SHP77 treated with DMSO at 0.1 percent for 48 hours (cell line): ENCODE measurements at places on chromosomes 5 and 9.

DNA sequence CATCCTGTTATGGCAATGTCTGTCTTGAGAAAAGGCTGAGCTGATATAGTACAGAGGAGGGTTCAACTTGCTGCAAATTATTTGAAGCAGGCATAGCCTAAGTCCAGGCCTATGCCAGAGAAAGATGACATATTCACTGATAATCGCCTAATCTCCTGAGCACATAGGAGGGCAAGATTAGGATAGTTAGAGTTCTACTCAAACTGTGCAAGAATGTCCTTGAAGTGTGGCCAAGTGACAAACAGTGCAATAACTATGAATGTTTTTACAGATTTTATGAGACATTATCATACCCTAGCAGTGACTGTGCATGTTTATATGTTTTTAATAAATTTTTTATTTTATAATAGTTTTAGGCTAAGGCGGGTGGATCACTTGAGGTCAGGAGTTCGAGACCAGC is 96.2 kb downstream of the TSSK1B start:
- DNase-seq: no peak

DNA sequence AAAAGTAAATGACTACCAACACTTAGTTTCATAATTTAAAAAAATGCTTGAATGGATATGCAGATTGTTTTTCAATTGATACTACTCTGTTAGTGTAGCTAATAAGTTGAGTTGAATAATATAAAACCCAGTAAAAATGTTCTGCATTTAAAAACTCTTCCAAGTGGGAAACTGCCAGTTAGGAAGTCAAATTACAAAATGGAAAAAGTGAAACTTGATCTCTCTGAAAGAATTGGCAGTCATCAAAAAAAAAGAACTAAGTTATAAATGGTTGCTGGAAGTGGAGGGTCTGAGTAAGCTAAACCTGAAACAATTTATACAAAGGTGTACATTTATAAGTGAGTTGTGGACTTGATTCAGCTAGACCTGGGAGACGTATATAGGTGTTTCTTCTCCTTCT is 52.4 kb downstream of the VCAN start:
- no peak for DNase-seq

GRCh38 chr5:172680921-172681320 is 39.9 kb downstream of the NEURL1B start:
- no peak for DNase-seq

GRCh38 chr9:106961623-106962022 is 98.7 kb downstream of the ZNF462 start:
- no peak for DNase-seq

DNA sequence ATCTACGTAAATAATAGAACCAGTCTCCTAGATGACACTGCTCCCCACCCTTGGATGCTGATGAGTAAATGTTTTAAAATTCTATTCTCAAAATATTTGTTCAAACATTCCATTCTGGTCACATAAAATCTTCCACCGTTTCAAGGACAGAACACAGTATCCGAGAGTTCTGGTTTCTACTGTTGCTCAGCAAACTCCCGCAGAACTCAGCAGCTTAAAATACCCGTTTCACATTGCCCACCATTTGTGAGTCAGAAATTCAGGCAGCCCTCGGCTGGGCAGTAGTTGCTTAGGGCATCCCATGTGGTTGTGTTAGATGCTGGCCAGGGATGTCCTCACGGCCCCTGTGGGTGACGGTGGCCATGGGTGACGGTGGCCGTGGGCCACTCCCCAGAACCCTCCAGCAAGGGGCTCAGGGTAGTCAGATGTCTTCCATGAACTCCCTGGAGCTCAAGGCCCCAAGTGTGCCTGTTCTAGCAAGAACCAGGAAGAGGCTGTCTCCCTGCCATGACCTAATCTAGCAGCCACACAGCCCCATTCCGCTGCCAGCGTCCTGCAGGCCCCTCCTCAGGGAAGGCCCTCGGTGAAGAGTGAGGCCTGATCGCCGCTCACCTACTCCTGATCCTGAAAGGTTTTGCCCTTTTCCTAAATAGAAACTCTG is 17.4 kb downstream of the MGAT1 start:
- DNase-seq: no peak

- DNase-seq: no peak
Measured at GRCh38 chr9:32969270-32969669, 32.2 kb downstream of the APTX start.

GRCh38 chr9:33677961-33678360 is 117.4 kb upstream of the PRSS3 start:
- no peak for DNase-seq

- no peak for DNase-seq
Measured at GRCh38 chr9:136259517-136259813, 13.9 kb upstream of the QSOX2 start.

DNA sequence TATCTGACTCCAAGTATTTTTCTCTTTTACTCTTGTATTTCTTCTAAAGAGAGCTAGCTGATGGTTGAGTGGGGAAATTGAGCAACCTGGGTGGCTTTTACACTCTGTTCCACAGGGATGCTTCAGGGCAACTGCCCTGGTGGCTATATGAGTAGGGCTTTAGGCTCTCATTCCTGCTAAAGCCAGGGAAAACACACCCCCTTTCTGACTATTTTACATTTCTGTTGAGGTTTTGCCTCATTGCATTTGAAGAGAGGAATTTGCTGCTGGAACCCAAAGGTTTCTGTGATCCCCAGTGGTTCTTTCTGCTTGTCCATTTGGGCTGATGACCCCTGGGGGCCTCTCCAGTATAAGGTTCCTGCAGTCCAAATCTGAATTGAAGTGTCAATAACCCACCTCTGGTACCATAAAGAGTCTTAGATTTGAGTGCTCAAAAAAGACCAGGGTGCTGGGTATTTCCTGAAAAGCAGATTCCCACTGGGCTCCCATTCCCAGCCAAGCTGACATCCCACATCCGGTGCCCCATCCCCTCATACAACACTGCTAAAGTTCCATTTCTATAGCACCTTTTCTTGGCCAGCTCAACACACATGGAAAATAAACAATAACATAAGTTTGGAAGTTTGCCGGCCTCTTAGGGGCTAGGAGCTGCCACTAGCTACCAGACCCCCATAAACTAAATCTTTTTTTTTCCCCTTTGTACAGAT is 59.5 kb downstream of the PAPPA start:
- no peak for DNase-seq

GRCh38 chr9:88065619-88066018 is 72.7 kb downstream of the SPATA31C2 start:
- DNase-seq: no peak

DNA sequence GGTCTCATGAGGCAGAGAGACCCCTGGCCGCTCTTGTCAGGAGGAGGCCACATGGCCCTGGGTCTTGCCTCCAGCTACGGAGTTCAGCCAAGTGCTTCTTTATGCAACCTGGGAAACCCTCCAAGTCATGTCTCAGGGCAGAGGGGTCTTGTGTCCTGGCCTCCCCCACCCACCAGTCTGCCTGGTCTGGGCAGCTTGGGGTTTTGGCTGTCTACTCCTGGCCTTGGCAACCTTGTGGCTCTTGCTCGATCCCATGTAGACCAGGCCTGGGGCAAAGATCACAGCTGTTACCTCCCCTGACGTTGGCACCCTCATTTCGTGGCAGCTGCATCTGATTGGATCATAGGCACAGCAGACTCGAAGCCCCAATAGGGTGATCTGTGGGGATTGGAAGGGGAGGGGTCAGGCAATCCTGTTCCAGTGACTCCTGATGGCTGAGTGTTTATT is 28.4 kb downstream of the JADE2 start:
- DNase-seq: no peak

GRCh38 chr5:130032807-130033206 is 128.5 kb downstream of the CHSY3 start:
- DNase-seq: no peak

- no peak for DNase-seq
Measured at GRCh38 chr9:114357911-114358328, 28.3 kb downstream of the ORM2 start.

DNA sequence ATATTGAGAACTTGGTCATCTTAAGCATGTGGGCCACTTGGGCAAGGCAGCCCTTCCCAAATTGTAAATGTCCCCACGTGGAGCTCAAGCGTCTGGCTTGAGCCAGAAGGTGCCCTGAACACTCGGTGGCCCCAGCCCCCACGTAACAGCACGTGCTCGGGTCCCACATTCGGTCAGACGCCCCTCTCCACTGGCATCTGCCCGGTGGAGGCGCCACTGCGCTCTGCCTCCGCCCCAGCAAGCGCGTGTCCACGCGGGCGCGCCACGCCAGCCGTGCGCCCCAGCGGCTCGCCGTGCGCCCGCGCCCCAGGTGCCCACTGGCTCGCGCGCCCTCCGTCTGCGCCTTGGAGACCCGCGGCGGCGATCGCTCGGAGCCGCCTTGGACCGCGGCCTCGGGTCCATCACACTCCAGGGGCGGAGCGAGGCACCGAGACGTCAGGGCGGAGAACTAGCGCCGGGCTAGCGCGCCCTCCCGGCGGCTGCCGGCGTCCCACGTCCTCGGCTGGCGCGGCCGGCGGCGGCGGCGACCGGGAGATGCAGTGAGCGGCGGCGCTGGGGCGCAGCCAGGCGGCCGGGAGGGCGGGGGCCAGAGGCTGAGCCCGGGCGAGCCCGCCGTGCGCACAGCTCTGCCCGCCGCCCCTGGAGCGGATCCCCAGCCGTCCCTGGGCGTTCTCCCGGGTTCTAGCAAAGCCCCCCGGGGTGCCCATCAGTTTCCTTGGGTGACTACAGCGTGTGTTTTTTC is at the start of gene PALM2AKAP2:
PALM2AKAP2 (plus strand) TSS at position 488 of the 742 bp plus-strand sequence. CDS start 291 bp downstream, outside the sequence.
- DNase-seq: no peak

GRCh38 chr5:27103486-27103885 is 65.1 kb upstream of the CDH9 start:
- DNase-seq: no peak

- DNase-seq: no peak
Measured at GRCh38 chr9:36127652-36128244, 8.8 kb upstream of the GLIPR2 start.

DNA sequence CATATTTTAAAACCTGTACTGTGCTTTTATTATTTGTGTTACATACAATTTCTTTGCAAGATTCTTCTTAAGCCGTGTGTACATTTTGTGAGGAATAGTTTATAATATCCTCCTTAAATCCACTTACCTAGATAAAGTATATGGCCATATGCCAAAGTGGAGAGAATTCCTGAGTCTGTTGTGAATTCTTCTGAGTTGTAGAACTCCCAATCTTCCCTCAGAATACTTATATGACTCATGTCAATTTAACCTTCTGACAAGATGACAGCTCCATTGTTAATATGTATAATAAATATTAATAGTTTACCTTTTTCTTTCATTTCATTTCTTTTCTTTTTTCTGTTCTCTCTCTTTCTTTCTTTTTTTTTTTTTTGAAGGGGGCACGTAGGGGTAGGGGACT is 6.0 kb upstream of the RICTOR start:
- DNase-seq: no peak

- DNase-seq: no peak
Measured at GRCh38 chr5:67021962-67022361, 174.6 kb downstream of the CD180 start.

GRCh38 chr5:39437467-39437866 is 12.7 kb upstream of the DAB2 start:
- DNase-seq: no peak

GRCh38 chr5:37661951-37662350 is 177.9 kb downstream of the GDNF start:
- no peak for DNase-seq

GRCh38 chr5:124596595-124597421 is 149.6 kb downstream of the ZNF608 start:
- DNase-seq: peak; percentile 19

- DNase-seq: no peak
Measured at GRCh38 chr5:168837852-168838251, 258.7 kb upstream of the PANK3 start.

- no peak for DNase-seq
Measured at GRCh38 chr5:149849966-149850910, 94.4 kb downstream of the PDE6A start.
